ENCODE measurements at places on chromosomes 12 and 14.
A peak's percentile ranks its signal among the peaks of the same experiment; 100 is the strongest.

DNA sequence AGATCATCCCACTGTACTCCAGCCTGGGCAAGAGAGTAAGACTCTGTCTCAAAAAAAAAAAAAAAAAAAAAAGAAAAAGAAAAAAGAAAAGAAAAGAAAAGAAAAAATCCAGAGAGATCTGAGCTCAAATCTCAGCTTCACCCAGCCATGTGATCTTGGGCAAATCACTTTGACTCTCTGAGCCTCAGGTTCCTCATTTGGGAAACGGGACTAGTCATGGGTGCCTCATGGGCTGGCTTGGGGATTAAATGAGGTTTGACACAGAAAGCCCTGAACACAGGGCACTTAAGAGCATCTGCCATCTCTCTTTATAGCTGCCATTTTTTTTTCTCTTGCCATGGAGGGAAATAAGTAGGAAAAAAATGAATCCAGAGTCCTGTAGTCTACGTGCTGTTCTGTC, 86.2 kb upstream of the MYL2 start:
- DNase-seq: no peak

DNA sequence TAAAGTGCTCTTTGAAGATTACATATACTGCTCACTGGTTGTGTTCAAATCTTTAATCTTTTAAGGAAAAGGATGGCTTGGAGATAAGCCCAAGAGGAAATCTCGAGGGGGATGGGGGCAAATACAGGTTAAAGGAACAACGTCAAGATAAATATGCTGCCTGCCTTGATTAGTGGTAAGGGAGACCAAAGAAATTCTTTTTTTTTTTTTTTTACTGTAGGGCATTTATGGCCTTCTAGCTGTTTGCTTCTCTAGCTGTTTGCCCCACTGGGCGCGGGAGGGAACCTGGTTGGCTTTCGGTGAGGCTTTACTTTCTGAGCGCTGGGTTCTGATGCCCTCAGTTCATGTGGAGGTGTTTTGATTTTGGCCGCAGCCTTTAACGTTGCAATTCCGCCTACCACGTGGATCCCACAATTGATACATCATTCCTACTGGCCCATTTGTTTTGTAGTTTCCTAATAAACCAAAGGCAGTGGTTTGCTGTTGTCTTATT, 5.7 kb downstream of the CCND2 start:
- no peak for DNase-seq

- no peak for DNase-seq
Measured at GRCh38 chr14:92389598-92390158, 66.7 kb downstream of the SLC24A4 start.

- DNase-seq: no peak
Measured at GRCh38 chr12:41850046-41850445, 294.6 kb downstream of the GXYLT1 start.

GRCh38 chr14:30270200-30271161, 288.5 kb upstream of the G2E3 start:
- peak; percentile 62 for DNase-seq

GRCh38 chr12:78090266-78090665, 259.6 kb downstream of the NAV3 start:
- DNase-seq: no peak

- no peak for DNase-seq
Measured at GRCh38 chr14:39122330-39123138, 8.4 kb downstream of the GEMIN2 start.

- no peak for DNase-seq
Measured at GRCh38 chr14:87873741-87874140, 119.2 kb downstream of the GALC start.

GRCh38 chr14:68622856-68623255, 170.0 kb downstream of the ZFP36L1 start:
- no peak for DNase-seq

DNA sequence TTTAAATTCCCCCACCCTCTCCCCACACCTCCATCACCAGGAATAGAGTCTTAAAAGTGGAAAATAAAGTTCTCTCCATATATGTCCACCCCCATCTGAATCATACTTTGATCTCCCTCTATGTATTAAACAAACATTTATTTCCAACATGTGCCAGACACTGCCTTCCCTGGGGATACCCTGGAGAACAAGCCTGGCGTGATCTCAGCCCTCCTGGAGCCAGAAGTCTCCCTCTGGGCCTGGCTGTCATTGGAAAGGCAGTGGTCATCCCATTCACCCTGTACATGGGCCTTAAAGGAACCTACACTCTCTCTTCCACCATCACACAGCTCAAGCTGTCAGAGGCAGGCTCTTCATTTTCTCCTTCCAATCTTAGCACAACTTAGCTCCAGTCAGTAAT, 143.6 kb downstream of the EMP1 start:
- DNase-seq: no peak

GRCh38 chr12:128791395-128792322, 32.1 kb downstream of the SLC15A4 start:
- DNase-seq: no peak

DNA sequence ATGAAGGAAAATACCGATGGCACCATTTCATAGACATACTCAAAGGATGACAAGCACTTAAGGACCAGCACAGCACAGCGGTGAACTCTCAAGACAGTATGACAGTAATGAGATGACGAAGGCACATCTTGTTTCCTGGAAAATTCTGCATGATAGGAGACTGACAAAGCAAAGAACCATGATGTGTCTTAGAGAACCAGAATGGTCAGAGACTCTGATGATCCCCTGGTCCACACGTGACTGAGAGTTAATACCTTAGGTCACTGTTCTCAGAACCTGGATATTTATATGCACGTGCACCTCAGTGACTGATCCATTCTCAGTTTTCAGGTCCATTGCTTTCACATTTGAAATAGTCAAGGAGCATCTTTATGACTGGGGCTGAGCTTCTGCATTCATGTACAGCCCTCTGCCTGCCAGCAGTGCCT, 35.3 kb downstream of the PROX2 start:
- DNase-seq: no peak

- no peak for DNase-seq
Measured at GRCh38 chr12:123761841-123762714, at the start of gene DNAH10. Gene DNAH10, plus strand, starts transcription at chr12:123762301. Its CDS starts 36 bp downstream, at chr12:123762337.

GRCh38 chr12:40701756-40702155, 9.5 kb downstream of the CNTN1 start:
- no peak for DNase-seq

DNA sequence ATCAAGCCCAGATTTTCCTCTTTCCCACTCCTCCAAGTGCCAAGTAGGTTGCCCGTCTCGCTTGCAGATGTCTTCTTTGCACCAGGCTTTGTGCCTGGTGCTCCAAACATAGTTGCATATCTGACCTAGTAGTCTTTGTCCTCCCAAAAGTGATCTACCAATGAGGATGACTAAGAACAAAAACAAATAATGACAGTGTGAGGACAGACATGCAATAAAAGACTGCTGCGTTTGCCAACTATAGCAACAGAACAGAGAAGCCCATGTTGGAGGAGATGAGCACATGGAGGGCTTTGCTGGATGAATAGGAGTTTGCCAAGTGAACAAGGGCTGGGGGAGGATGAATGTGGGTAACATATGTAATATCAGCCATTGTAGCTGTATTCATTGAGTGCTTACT, 15.6 kb downstream of the DTX1 start:
- no peak for DNase-seq

GRCh38 chr14:94112513-94113063, 2.1 kb downstream of the IFI27 start:
- no peak for DNase-seq

- peak; percentile 96 for DNase-seq
Measured at GRCh38 chr12:124992874-124993625, 395 bp upstream of the BRI3BP start.

DNA sequence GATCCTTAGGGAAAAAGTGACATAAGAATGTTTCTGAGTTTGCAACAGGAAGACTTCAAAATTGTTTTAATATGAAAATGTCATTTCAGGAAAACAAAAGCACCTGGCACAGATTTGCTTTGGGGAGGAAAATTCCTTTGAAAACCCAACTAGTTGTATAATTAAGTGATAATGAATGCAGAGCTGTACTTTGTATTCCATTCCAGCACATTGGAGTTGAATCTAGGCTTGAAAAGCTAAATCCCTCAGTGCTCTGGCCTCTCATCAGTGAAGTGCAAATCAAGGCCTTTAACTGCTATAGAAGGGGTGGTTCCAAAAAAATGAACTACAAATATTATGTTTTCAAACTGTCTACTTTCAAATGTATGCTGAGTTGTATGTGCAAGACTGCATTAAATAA, 19.6 kb upstream of the C12orf42 start:
- DNase-seq: no peak

- no peak for DNase-seq
Measured at GRCh38 chr12:41972598-41972997, 172.1 kb downstream of the GXYLT1 start.

GRCh38 chr12:47942614-47943225, 20.7 kb upstream of the TMEM106C start:
- no peak for DNase-seq

DNA sequence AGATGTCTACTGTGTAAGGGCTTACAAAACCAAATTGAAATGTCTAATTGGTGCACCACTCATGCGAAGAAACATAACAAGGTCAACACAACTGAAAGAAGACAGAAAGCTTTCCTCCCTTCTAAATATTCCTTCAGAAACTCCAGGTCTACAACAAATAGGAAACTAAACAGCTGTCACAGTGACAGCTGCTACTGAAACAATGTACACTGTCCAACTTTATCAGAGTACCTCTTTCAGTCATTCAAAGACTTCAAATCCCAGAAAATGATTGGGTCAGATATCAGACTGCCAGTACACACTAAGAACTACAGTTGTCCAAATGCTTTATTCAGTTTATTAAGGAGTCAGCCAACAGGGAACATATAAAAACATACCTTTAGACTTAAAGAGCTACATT, 35.2 kb downstream of the CEP128 start:
- DNase-seq: no peak

DNA sequence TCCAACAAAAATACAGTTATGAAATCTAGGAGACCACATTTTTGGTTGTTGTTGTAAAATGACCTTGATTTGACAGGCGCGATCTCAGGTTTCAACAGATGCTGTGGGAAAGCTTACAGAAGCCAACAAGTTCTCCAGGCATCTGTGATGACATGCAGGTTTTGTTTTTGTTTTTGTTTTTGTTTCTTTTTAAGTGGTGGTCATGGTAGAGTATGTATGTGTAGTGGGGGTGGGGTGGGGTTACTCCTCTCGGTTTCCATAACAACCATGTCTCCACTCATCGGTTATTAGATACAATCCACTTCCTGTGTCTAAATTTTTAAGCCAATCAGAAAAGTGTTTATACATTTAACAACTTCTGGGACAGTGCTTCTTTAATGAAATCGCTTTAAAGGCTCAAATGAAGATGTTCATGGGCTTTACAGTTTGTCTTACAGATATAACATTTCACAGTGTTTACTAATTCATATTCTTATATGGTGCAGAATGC, 199.9 kb upstream of the FOXN3 start:
- no peak for DNase-seq

DNA sequence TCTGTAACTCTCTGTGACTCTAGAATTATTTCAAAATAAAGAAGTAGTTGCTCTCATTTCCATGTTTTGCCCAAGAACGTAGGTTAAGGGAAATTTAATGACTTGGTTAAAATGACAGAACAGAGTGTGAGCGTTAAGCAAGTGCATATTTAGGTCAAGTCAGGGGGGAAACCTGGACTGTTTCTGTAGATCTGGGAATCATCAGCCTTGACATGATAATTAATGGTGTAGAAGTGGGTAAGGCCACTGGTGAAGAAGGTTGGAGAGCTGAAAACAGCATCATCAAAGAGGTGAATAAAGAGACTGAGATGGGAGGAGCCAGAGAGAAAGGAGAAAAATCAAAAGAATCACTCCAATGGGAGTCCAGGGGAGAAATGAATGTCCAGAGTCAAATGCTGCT, 49.4 kb upstream of the STK38L start:
- DNase-seq: no peak

GRCh38 chr14:87017335-87017734, 975.6 kb downstream of the GALC start:
- DNase-seq: no peak

DNA sequence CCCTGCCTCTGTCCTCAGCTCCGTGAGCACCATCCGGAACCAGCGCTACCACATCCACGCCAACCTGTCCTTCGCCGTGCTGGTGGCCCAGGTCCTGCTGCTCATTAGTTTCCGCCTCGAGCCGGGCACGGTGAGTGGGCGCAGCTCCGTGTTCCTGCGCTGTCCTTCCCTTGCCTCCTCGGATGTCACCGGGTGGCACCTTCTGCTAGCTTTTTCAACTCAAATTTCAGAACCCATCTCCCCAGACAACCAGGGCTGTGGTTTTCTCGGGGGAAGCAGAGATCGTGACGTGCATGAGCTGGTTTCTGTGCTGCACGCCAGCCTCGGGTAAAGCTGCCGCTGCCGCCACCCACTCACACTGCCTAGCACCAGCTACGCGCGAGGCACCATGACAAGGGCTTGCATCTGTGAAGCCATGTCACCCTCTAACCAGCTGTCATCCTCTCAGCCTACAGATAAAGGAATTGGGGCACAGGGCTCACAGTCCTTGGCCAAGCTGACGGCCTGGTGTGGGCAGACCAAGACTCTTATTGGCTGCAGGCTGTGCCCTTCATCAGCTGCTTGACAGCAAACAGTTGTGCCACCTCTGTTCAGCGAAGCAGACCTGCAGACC, 152.1 kb downstream of the ADGRD1 start:
- DNase-seq: no peak

- DNase-seq: peak; percentile 12
Measured at GRCh38 chr14:61965030-61965745, 203.0 kb downstream of the SNAPC1 start.

- no peak for DNase-seq
Measured at GRCh38 chr12:29304388-29304787, 76.6 kb downstream of the ERGIC2 start.

DNA sequence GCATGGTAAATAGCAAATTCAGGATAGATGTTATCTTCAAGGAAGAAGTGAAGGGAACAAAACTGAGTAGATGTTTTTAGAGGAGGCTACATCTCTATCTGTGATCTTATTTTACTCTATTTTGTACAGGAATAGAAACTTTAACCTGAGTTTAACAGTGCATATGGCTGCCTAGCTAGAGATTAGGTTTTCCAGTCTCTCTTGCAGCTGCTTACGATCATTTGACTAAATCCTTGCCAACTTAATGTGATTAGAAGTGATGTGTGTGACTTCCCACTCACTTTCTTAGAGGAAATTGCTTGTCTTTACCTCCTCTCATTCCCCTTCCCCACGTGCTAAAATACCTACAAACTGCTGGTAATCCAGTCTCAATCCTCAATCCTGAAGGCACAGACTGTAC, 26.5 kb upstream of the SLC15A5 start:
- DNase-seq: no peak

- no peak for DNase-seq
Measured at GRCh38 chr12:85641796-85642195, 194.4 kb downstream of the RASSF9 start.

GRCh38 chr12:568486-568885, 94.8 kb downstream of the NINJ2 start:
- DNase-seq: no peak

DNA sequence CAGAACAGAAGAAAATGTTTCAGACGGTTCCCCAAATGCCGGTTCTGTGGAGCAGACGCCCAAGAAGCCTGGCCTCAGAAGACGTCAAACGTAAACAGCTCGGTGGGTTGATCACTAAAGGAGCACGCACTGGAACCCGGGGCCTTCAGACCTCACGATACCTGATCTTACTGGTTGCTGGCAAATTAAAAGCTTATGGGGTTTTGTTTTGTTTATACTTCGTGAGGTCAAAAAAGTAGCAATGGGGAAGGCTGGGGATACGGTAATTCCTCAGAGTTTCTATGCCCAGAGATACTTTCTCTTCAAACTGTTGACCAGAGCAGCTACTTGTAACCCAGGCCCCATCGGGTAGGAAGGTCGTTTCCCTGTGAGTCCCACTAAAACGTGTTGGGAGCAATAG, 1.7 kb downstream of the CDKN1B start:
- DNase-seq: peak; percentile 34

All from LoVo (cell line).